ENCODE measurements at places on chromosomes 12 and 14.

DNA sequence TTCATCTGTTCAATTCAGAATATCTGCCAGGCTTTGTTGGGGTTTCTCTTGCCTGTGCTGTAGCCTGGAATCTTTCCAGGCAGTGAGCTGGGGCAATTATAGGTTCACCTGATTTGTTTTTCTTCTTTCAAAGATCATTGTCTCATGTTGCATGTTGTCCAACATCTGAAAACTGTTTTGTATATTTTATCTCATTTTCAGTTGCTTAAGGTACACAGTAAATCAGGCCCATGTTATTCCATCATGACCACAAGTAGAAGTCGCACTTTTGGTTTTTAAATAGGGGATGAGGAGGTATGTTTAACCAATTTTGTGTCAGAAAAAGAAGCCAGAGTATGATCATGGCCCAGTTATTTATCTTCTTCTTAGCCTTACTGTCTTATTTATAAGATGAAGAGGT is 24.9 kb upstream of the FUT8 start:
- no peak for DNase-seq

DNA sequence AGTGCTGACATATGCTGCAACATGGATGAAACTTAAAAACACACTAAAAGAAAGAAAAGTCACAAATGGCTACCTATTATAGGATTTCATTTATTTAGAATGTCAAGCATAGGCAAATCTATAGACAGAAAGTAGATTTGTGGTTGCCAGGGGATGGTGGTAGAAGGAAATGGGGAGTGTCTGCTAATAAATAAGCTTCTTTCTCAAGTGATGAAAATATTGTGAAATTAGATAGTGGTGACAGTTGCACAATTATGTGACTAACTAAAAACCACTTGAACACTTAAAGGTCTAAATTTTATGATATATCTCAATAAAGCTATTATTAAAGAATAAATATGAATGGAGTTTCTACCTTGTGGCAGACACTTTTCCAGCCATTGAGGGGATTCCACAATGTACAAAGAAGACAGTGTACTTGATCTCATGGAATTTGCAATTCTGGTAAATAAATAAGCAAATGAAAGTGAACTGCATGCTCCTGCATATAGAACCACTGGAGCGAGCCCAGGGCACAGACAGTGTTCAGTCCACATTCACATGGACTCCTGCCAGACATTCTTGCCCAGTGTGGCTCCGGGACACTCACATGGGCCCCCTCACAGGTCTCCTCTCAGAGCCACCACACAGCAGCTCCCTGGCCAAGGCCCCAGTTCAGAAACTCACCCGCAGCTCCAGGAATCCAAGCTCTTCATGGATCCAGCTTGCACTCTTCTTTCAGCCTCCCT is 107.1 kb upstream of the ARID2 start:
- DNase-seq: no peak

DNA sequence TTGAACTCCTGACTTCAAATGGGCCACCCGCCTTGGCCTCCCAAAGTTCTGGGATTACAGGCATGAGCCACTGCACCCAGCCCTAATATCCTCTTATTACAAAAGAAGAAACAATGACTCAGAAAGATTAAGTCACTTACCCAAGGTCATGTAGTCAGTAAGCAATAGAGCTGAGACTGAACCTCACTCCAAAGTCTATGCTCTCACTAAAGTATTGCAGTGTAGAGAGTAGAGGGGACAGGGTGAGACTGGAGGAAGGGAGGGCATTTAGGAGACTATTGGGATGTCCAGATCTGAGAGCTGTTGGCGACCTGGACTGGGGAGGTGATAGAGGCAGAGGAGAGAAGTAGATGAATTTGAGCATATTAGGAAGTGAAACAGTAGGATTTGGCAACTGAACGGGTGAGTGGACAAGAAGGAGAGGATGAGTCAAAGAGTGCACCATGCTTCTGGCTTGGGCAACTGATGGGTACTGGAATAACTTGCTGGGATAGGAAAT is 11.8 kb downstream of the P2RX7 start:
- peak; percentile 6 for DNase-seq

DNA sequence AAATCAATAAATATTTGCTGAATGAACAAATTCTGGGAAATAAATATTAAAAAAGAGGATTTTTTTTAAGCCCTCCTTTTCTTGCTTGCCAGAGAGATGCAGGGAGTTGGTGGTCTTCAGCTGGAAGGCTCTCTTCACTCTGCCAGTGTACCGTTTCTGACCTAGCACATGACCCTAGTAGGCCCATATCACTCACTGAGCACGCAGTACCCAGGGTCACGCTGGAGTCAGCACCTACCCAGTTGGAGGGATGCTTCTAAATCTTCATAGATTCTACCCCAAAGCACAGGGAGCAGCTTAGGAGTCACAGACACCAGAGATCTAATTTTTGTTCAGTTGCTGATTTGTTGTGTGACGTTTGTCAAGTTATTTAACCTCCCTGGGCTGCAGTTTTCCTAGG is 195.4 kb upstream of the TBX3 start:
- no peak for DNase-seq

- no peak for DNase-seq
Measured at GRCh38 chr12:102976609-102977280, 19.3 kb downstream of the ASCL1 start.

DNA sequence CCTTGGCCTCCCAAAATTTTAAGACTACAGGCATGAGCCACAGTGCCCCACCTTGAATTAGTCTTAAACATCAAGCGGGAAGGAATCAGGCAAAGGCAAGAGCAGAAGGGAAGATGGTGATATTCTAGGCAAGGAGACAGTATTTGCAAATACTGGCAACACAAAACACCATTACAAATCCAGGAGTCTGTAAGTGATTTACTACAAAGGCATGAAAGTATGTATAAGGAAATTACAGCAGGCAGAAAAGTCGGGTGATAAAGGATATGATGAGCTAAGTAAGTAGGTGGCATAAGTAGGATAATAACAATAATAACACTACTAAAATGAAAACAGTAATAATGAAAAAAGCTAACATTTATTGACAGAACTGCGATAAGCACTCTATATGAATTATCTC is 28.5 kb downstream of the FMNL3 start:
- DNase-seq: no peak

DNA sequence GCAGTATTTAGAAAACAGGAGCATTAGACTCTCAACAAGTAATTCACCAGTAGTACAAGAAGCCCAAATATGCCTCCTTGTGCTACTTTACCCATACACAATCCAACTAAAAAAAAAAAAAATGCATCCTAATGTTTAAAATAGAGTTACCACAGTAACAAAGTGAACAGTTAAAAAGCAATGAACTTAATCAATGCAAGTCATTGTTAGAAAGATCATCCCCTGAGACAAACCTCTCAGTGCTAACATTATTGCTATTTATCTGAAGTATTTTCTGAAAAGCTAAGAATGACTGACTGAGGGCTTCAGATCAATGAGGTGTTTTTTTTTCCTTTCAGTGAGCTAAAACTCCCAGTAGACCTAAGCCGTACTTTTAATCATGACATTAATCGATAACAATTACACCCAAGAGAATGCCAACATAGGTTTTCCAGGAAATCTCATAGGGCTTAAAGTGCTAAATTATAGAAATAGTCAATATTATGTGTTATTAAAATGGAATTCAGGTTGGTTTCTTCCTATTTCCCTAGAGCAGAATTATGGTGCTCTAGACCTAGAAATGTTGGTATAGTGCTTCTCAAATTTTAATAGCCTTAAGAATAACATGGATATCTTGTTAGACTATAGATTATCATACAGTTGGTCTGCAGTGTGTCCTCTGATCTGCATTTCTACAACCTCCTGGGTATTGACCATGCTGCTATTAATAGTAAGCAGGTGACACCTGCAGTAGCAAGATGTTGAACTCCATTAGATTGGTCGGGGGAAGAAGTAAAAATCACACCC is 123.0 kb downstream of the PRKD1 start:
- DNase-seq: no peak

- no peak for DNase-seq
Measured at GRCh38 chr12:47507221-47507620, 198.6 kb downstream of the RPAP3 start.

DNA sequence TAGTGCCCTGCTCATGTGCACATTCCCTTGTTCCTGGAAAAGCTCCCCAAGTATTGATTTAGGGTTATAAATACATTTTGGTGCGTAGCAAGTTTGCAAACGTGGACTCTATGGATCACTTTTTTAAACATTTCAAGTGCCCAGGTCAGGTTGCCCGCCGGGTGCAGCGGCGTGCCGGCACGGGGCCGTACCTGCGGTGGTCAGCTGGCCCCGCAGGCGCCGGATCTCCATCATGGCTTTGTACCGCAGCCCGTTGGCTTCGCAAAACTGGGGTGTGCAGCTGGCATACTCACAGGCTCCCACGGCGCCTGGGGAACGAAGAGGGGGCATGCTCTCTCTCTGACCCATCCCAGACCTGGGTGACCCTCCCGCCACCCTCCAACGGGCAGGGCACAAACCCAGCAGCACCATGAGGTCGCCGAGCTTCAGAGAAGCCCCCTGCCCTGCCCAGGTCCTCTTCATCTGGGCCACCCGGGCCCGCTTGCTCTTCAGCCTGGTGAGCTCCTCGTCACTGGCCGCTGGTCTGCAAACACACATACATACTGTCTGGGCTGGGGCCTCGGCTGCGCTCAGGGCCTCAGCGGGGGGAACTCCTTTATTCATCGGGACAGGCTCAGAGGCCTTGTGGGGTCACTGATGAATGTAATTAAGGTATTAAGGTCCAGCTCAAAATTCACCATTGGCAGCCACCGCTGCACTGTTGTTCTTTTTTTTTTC is 35.1 kb downstream of the DHX37 start:
- no peak for DNase-seq

GRCh38 chr12:76967181-76967885 is 88.5 kb upstream of the CSRP2 start:
- DNase-seq: peak; percentile 49

- no peak for DNase-seq
Measured at GRCh38 chr14:87312894-87313205, 680.1 kb downstream of the GALC start.

DNA sequence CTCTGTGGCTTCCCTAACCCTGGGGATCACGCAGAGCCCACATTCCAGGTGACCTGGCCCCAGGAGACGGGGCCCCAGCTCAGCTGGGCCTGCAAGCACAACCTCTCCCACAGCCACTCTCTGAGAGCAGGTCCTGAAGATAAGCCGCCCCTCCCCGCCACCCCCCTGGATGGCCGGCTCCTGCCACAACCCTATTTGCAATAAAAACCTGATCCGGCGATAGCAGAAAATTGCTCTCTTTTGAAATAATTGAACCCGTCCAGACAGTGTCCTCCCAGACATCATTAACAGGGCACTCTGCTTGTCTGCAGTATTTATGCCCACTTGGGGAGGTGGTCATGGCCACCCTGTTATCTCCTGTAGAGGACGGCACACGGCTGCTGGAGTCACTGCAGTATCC is 5.0 kb downstream of the C14orf180 start:
- DNase-seq: no peak

GRCh38 chr12:104720339-104721038 is 237.6 kb downstream of the SLC41A2 start:
- DNase-seq: peak; percentile 64

DNA sequence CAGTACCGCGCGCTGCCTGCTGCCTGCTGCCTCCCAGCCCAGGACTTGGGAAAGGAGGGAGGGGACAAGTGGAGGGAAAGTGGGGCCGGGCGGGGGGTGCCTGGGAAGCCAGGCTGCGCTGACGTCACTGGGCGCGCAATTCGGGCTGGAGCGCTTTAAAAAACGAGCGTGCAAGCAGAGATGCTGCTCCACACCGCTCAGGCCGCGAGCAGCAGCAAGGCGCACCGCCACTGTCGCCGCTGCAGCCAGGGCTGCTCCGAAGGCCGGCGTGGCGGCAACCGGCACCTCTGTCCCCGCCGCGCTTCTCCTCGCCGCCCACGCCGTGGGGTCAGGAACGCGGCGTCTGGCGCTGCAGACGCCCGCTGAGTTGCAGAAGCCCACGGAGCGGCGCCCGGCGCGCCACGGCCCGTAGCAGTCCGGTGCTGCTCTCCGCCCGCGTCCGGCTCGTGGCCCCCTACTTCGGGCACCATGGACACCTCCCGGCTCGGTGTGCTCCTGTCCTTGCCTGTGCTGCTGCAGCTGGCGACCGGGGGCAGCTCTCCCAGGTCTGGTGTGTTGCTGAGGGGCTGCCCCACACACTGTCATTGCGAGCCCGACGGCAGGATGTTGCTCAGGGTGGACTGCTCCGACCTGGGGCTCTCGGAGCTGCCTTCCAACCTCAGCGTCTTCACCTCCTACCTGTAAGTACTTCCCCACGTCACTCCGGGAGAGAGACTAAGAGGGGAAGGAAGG is at the start of gene LGR5:
Gene LGR5, plus strand, starts transcription at position 186 of the 732 bp plus-strand sequence. Its CDS starts 283 bp downstream, at position 469.
- DNase-seq: peak; percentile 90

DNA sequence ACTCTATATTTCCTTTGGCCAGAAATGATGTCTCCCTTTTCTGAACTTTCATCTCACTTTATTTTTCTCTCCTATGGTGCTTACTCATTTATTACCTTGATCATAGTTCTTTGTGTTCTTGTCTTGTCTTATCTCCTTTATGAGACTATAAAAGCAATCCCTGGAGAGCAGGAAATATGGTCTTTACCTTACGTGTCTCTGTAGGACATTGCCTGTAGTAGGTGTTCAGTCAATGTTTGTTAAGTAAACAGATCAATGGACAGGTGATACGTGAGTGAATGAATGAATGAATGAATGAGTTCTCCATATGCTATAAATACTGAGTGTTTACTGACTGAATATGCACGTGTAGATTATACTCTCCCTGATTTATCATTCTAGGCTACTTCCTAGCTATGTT is 193.7 kb upstream of the HMGA2 start:
- DNase-seq: no peak

GRCh38 chr14:34710744-34711143 is 3.6 kb downstream of the CFL2 start:
- DNase-seq: peak; percentile 45

DNA sequence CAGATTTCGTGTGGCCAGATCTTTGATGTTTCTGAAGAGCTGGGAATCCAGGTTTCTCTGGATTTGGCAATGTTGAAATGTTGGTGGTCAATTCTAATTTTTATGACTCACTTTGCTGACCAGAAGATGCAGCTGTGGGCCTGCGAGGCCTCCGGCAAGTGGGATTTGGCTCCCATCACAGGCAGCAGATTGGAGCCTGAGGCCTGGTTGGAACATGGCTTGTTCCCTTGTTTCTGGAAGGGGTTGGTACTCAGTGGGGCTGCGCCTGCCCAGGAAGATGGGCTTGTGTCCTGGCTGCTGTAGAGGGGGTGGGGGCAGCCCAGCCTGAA is 23.1 kb downstream of the FBRSL1 start:
- peak; percentile 43 for DNase-seq

DNA sequence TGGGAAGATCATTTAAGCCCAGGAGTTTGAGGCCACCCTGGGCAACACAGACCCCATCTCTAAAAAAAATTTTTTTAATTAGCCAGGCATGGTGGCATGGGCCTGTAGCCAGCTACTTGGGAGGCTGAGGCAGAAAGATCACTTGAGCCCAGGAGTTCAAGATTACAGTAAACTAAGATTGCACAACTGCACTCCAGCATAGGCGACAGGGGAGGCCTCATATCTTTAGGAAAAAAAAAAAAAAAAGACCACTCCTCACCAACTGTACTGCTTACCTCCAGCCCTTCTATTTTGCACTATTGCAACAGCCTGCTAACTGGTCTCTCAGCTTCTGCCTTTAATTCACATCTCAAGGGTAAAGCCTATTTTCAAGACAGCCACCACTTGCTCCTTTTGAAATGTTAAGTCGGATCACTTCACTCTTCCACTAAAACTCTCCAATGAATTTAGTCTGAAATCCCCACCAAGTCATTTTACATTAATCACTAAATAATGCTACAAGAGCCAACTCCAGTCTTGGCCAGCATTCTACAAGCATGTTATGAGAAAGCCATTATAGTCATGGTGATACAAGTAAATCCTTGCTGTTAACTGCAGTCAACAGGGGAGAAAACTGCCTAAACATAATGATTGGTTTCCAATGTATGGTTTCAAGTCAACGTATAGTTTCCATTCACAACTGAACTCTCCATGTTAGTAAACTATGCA is 106.0 kb downstream of the RPS29 start:
- DNase-seq: peak; percentile 5

Measured in muscle of leg (tissue), 16 donors.